ENCODE measurements at places on chromosomes 6 and 20.

GRCh38 chr6:162344646-162345010, 382.9 kb downstream of the PRKN start:
- DNase-seq = no peak

DNA sequence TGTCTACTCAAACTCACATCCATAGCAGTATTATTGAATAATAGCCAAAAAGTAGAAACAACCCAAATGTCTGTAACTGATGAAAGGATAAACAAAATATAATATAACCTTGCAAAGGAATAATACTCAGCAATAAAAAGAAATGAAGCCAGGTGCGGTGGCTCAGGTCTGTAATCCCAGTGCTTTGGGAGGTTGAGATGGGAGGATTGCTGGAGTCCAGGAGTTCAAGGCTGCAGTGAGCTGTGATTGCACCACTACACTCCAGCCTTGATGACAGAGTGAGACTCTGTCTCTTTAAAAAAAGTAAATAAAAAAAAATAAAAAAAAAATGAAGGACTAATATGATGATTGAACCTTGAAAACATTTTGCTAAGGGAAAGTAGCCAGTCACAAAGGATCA, 22.1 kb upstream of the KIF16B start:
- no peak for DNase-seq

GRCh38 chr6:42898891-42899361, 16.9 kb upstream of the PTCRA start:
- no peak for DNase-seq

DNA sequence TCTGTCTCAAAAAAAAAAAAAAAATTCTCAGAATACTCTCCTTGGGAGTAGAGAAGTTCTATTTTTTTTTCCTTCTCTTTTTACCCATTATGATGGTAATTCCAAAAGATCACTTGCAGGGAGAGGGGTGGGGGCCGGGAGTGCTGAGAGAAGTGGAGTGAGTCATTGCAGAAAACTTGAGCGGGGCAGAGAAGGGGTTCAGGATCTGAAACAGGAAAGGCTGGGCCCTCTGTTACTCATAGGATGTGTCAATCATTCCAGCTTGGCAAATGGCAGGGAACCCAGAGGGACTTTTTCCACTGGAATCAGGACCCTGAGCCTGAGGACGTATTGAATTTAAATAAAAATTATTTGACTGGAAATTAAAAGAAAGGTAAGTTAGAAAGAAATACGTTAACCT, 111.4 kb upstream of the ARMC2 start:
- DNase-seq = peak; percentile 72

GRCh38 chr20:32702706-32703425, 29.1 kb upstream of the C20orf203 start:
- no peak for DNase-seq

DNA sequence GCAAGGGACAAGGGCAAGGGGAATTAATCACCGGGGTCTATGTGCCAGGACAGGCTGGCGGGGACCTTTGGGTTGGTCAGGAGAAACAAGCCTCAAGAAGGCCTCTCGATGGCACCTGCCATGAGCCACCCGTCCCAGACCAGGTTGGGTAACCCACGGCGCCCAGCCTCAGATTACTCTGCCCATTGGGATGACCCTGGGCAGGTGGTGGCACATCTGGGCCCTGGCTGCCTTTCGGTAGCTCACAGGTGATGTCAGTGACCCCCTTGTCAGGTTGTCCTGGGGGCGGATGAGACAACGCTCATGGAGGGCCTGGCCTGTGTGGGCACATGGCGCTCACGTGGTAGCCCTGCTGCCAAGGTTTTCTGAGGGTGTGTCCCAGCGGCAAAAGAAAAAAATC, 152.2 kb downstream of the SYCP2 start:
- no peak for DNase-seq

GRCh38 chr6:27911956-27912446, at the start of gene OR2B2:
Gene OR2B2, minus strand, starts transcription at chr6:27912396. Its CDS starts 77 bp downstream, at chr6:27912319.
- DNase-seq = no peak

All from Panc1 (cell line).